ENCODE measurements at places on chromosomes 5 and 9. TPM values are rescaled to one million over a fixed set of nuclear protein-coding genes. Genes with fewer than 3 reads are reported as not detected.

Gene MCTP1
- total RNA-seq, result 13.9 TPM

Gene ROPN1L
- not detected for total RNA-seq

GRCh38 chr5:151577566-151577965 lies 13.6 kb downstream of the FAT2 start:
- DNase-seq, result no peak

GRCh38 chr9:110599468-110599867 lies 19.9 kb upstream of the SVEP1 start:
- no peak for DNase-seq

DNA sequence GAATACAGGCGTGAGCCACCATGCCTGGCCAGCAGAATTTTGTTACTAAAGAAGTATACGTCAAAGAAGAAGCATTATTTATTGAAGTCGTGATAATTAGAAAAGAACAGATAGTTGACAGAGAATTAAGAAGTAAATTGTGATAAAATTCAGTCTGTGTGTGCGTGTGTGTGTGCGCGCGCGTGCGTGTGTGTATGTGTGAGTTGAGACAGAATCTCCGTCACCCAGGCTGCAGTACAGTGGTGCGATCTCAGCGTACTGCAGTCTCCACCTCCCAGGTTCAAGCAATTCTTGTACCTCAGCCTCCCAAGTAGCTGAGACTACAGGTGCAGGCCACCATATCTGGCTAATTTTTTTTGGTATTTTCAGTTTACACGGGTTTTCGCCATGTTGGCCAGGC lies 77.8 kb downstream of the ERBIN start:
- no peak for DNase-seq

- DNase-seq, result peak; percentile 87
These were observed 66.8 kb upstream of the ITGA2 start for GRCh38 chr5:52922384-52922783.

Measured in HT1080 (cell line).